ENCODE measurements at places on chromosomes 12 and 14.

DNA sequence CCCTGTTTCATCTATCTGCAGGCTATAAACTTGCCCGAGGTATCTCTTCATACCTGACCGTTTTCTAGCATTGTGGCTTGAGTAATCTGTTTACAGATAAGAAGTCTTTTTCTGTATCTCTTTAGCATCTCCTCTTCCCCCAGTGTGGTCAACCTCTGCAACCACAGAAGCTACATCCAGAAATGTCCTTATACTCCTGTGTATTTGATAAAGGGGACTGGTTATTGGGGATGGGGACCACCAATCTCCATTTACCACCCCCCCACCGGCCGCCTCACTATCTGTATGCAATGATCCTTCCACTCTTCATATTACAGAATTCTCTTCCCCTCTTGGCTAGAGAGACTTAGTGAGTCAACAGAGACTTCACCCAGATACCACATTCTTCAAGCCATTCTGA lies 3.4 kb upstream of the RPAP3 start:
- DNase-seq, result no peak

DNA sequence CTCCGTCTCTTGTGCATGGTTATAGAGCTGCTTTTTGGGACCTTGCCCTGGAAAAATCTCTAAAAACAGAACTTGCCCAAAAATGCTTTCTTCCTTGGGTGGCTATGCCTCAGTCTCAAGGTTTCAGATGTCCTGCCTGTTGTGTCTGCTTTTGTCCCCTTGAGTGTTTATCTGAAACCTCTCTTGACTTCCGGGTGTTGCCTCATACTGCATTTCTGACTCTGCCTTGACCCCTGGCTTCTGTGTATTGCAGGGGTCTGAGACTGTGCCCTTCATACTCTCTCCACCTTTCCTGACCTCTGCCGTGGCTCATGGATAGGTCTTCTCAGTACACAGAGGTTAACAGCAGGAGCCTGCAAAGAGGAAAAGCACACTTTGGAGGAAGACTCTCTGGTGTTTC lies 124.8 kb upstream of the NTF3 start:
- DNase-seq, result no peak

GRCh38 chr14:37573356-37573755 lies 21.7 kb downstream of the FOXA1 start:
- DNase-seq, result no peak

GRCh38 chr12:104115587-104115975 lies 22.4 kb downstream of the NFYB start:
- no peak for DNase-seq

DNA sequence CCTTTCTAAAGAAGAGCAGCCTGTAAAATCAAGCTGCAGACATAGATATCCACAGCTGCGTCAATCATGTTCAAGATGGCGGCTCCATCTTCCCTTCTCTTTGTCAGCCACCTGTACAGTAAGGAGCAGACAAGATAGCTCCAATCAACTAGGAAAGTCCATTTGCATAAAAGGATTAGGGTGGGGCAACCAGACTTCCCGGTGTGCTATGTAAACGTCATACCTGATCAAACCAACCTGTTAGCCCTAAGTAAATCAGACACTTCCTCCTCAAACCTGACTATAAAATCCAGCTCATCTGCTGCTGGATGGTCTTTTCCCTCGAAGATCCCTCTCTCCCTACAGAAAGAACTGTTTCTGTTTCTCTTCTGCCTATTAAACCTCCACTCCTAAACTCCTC lies 60.1 kb downstream of the BCAT1 start:
- DNase-seq, result no peak

All from RWPE1 (cell line).